ENCODE measurements at places on chromosomes 6 and 20.

- DNase-seq = no peak
These were observed 199.1 kb downstream of the ERMARD start for GRCh38 chr6:169950558-169950957.

DNA sequence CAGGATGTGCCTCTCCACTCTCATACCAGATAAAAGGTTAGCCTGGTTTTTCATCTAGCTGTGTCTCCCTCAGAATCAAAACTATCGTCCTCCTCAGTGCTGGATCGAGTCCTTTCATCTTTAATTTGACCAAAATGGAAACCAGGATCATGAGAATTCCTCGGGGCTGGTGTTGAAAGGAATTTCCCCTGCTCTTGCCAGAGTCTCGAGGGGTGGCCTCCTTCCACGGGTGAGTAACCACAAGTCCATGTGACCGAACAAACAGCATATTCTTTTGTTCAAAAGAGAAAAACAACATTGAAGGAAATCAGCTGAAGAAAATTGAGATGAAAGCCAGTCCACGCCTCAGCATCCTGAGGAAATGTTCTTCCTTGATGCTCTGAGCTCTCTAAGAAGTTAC, 165.9 kb upstream of the CDYL start:
- no peak for DNase-seq

- DNase-seq = no peak
These were observed 14.9 kb upstream of the ZNF451 start for GRCh38 chr6:57075092-57075491.

DNA sequence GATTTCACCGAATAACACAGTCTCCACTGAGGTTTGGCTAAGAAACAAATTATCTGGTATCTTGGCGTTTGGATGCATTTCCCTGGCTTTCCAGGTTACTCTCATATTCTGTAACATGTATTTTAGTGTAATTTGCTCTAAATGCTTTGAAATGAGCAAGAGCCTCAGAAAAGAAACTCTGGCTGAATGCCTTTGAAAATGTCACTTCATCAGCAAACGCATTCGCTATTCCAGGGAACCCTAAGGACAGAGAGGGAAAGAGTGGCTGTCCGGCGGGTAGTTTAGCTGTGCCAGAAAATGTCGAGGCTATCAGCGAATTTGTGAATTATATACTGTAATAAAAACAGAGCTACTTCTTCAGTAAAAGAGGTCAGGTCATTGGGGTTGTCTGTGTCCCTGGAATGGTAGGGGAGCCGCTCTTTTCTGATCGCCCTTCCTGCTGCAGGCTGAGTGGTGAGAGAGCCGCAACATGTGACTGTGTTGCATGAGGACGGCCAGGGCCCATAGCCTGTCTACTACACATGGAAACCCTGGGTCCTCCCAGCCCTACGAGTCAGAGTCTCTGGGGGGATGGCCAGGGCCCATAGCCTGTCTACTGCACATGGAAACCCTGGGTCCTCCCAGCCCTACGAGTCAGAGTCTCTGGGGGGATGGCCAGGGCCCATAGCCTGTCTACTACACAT, 57.3 kb downstream of the SMOC2 start:
- no peak for DNase-seq

GRCh38 chr6:11909696-11910132, 102.4 kb upstream of the HIVEP1 start:
- no peak for DNase-seq

DNA sequence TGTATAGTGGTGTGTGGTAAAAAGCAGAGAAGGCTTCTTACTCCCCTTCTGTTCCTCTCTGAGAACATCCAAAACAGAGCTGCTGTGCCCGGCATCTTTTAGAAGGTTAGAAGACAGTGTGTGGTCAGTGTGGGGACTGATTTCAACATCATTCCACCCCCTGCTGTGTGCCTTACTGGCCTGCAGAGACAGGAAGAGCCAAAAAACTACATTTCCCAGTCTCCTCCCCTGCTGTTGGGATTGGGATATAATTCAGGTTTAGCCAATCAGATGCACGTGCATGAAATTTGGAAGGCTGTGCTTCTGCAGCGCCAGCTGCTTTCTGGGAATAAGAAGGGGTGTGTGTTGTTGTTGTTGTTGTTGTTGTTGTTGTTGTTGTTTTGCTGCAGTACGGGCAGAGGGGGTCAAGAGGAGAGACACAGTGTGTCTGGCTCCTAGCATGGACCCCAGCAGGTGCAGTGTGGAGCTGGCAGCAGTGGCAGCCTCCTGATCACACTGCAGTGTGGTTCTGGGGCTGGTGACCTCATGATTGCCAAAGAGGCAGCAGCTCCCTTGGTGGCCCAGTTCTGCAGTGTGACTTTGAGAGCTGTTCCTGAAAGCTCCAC, 74.7 kb downstream of the MRPL14 start:
- no peak for DNase-seq

Data from Panc1 (cell line).